ENCODE measurements at places on chromosomes 1 and 21.
A peak's percentile ranks its signal among the peaks of the same experiment; 100 is the strongest.

DNA sequence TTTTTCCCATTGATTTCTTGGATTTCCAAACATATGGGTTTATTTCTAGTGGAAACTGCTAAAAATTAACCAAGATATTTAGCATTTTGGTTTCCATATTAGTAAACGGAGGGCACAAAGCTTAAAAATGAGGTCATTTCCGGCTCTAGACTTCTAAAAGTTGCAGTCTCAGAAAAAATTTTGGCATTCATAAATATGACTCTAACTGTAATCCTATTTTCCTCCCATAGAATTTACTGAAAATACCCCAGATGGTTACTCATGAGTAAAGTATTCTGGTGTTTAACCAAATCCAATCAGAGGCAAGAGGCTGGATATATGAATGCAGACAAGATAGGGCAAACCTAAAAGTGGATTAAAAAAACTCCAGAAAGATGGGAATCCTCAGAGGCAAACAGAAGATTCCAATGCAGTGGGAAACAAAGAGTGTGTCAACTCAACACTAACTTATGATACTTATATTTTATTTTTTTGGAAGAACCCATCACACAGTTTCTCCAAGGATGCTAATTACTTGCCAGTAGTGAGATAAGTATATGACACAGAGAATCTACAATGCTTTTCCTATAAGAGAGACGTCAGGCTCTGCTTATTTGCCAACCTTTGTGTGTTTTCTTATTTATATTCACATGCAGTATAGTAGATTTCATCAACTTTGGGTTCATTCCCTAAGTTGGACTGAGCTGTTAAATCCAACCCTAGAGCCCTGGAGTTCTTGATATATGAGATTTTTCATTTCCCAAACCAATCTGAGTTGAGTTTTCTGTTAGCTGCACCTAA lies 90.1 kb upstream of the BCL10 start:
- no peak for DNase-seq

GRCh38 chr1:118983558-118984041 lies 4.5 kb downstream of the TBX15 start:
- DNase-seq: peak; percentile 9

GRCh38 chr1:155173478-155174323 lies at the start of gene TRIM46:
TSS of gene TRIM46 (plus strand) at chr1:155173849. CDS start at chr1:155173967, 118 bp downstream.
- DNase-seq: peak; percentile 83

GRCh38 chr1:53592985-53593757 lies 134.0 kb downstream of the DMRTB1 start:
- DNase-seq: no peak

GRCh38 chr1:199411506-199411905 lies 616.0 kb upstream of the NR5A2 start:
- no peak for DNase-seq

- no peak for DNase-seq
These were observed 69.6 kb downstream of the LHX4 start for GRCh38 chr1:180299479-180300221.

DNA sequence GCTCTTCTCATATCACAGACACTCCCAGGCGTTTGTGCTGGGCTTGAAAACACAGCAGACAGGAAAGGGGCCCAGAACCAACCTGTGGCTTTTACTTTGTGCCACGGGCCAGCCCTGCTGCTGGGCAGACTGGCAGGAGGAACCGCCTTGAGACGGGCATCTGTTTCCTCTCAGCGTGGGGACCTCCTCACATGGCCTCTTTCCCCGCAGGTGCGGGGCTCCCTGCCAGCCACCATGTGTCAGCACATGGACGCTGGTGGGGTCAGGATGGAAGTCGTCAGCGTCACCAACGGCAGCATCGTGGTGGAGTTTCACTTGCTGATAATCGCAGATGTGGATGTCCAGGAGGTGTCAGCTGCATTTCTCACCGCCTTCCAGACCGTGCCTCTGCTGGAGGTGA lies 47.8 kb downstream of the UMODL1 start:
- DNase-seq: no peak

DNA sequence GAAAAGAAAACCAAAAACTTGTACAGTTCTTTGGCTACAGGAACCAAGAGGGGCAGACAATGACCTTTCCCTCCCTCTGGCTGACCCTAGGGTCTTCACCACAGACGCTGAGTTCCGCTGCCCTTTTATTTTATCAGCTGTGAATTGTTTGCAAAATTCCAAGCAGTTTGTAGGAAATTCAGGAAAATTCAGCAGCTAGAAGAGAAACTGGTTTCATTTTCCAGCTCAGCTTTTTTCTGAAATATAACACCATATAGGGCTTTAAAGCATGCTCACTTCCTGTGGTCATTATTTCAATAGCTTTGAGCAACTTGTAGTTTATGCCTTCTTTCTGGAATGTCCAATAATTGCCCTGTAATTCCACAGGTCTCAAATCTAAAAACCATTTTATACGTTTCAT lies 5.5 kb upstream of the PIK3R3 start:
- DNase-seq: no peak

DNA sequence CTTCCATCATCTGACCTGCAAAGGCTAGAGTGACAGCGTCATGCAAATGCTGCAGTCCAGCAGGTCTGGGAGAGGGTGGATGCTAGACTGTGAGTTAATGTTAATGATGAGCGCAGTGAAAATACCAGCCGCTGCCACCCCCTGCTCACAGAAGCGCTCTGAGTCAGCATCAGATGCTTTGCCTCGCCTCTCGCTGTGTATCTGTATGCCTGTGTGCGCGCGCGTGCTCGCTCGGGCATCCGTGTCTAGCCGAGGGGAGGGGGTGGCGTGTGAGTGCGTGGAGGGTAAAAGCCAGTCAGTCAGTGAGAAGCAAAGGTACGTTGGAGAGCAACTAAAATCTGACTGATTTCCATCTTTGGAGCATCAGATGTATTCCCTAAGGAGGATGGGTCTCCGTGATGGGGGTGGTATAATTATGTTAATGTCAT lies 858.7 kb downstream of the USP25 start:
- DNase-seq: no peak

DNA sequence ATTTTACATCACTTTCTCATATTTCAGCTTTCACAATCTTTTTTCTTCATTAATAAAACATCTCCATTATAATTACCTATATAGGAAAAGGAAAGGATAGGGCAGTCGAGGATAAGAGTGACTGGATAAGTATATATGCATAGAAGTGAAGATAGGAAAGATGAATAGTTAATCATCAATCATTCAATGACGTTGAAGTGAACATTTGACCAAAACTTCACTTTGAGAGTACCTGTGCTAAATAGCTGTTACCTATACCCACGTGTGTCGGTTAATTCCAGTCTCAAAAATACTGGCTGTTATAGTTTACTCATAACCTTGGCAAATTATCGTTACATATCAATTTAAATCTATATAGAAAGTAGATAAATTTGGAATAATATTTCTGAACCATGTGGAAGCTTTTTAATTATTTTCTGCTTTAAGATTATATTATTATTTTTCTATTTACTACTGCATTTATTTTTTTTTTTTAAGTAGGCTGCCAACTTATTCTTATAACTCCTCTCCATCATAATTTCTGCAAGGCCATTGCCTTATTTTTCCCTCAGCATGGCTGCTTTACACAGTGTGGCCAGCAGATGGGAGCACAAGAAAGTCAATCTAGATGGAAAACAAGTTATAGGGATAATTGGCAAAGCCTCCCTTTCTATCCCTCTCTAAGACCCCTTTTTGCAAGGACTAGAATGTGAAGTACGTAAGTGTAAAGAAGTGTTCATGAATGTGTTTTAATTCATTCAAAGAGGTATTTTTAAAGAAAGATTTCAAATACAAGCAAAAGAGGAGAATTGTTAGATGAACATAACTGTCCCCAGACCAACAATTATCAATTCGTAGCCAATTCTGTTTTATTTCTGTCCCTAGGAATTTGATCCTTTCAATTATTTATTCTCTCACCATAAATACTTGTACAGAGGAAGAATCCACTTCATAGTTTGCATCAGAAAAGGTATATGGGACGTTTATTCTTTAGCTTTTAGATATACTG lies 290.4 kb downstream of the KCNT2 start:
- DNase-seq: no peak

GRCh38 chr1:89286549-89287180 lies 14.0 kb upstream of the GBP5 start:
- no peak for DNase-seq

DNA sequence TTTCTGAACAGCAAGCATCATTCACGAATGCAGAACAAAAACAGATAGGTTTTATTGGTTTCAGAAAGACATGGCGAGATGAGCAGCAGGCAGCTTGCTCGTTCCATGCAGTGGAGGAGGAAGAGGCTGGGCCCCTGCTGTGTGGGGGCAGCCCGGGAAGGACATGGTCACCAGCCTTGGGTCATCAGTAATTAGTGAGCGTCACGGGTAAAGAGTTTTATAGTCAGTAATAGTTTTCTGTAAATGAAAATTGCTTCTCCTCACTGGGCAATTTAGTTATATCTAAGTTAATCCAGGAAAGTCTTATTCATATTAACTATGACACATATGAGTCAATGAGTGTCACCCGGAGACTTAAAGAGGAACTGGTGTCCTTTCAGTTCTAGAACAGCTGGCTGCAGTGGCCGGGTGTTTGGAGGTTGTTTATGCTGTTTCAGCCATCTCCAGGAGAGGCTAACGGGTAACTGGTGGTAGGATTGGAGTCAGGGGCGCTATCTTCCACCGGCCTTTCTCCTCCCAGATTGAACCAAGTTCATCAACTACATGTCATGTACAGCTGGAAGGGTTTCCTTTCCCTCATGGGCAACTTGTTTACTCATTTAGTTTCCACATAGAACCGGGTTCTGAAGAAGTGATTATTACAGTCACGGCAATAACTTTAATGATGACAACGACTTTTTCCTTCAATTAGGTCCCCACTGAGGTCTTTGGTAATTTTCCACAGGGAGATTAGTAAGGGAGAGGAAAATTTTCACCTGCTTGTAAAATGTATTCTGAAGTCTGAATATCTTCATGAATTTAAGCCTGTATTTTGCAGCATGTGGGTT lies 34.6 kb upstream of the SLC45A1 start:
- DNase-seq: peak; percentile 79

DNA sequence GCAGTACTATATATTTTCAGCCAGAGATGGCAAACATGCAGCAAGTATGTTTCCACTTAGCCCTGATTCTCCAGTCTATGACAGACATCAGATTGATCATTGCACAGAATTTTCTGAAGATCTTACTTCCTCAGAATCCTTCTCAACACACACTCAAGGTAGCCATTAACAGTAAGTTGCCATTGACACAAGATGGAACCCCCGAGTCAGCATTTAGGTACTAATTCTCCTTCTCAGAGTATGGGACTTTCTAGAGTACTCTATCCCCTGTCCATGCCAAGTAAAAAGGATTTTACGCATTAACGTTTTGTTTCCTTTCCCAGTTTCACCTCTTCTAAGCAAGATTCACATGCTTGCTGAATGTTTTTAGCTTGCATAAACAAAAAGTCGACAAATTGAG lies 63.5 kb downstream of the SGIP1 start:
- no peak for DNase-seq

GRCh38 chr1:151881479-151881878 lies 27.8 kb downstream of the THEM4 start:
- no peak for DNase-seq

- peak; percentile 41 for DNase-seq
These were observed 56.0 kb downstream of the TBCE start for GRCh38 chr1:235423214-235423652.
